ENCODE measurements at places on chromosomes 7 and 10.
A peak's percentile ranks its signal among the peaks of the same experiment; 100 is the strongest.

GRCh38 chr7:20738518-20739481 is 47.9 kb downstream of the SP8 start:
- DNase-seq, result no peak

DNA sequence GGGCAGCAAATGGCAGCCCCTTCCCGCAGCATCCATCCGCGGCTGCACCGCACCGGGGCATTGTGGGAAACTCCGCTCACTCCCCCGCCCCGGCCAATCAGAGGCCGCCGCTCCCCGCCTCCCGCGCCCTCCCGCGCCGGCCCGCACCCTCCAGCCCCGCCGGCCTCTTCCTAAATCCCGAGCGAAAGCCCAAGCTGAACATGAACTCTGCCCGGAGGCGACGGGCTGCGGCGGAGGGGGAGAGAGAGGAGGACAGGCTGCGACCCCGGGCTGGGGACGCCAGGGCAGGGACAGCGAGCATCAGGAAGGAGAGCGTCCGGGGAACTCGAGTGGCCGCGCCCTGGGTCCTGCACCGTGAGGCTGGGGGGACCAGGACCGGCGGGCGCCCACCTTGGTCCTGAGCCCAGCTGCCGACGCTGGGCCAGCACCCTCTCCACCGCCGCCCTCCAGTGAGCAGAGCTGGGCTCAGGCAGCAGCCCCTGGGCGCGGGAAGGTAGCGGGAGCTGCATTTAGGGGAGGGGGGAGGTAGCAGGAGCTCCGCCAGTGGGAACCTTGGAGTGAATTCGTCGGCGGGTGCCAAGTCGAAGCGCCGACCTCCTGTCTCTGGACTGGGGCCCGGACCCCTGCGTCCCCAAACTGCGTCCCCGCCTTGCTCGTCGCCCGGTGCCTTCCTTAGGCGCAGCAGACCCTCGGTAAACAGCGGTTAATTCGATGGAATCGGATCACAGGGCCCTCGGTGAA is at the start of gene DGKI:
DGKI (minus strand) TSS at position 148 of the 741 bp plus-strand sequence.
- DNase-seq, result peak; percentile 11

DNA sequence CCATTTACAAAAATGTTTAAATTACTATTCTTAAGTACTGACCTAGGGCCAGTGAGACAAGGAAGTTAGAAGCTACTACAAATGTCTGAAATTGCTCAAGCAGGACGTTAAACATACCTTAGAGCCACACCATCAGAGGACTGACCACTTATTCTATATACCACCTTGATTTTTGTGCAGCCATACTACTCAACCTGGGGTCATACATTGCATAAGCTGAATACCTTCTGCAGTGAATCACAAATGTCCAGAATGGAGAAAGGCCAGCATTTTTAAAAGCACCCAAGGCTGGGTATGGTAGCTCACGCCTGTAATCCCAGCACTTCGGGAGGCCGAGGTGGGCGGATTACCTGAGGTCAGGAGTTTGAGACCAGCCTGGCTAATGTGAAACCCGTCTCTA is 21.2 kb upstream of the MRLN start:
- no peak for DNase-seq

- no peak for DNase-seq
Measured at GRCh38 chr10:128780156-128780761, 654.0 kb upstream of the MKI67 start.

DNA sequence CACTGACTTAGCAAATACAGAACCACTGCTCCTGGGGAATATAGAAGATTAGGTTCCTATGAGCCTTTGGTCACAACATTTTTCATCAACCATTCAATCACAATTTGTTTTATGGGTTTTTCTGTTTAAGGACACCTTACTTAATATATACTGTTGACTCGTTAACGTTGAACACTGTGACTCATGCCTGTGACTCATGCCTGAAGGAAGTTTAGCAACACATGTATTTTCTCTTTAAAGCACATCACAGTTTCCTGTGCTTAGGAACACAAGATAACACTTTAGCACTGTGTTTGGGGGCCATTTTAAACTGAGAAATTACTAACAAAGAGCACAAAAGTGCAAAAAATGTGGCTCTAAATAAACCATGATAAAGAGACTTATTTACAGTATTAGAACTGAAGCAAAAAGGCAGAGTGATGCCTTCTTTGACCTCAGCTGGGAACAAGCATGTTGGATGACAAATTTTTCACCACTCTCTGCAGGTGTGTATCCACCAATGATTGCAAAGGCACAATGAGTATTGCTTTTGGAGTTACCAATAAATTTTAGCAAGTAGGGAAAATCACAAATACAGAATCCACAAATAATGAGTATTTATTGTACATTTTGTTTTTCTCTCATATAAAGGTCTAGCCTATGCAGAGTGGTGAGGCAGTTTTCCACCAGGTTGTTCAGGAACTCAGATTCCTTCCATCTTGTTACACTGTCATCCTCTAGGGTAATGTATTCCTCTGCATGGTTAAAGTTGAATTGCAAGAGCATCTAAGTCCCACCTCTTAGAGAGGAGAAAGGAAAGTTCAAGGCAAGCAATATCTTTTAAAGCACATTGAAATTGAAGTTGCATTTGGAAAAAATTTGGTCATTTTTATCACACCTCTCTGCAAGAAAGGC is 7.3 kb downstream of the FGFBP3 start:
- no peak for DNase-seq

GRCh38 chr10:76114581-76115001 is 683.2 kb downstream of the LRMDA start:
- peak; percentile 37 for DNase-seq

DNA sequence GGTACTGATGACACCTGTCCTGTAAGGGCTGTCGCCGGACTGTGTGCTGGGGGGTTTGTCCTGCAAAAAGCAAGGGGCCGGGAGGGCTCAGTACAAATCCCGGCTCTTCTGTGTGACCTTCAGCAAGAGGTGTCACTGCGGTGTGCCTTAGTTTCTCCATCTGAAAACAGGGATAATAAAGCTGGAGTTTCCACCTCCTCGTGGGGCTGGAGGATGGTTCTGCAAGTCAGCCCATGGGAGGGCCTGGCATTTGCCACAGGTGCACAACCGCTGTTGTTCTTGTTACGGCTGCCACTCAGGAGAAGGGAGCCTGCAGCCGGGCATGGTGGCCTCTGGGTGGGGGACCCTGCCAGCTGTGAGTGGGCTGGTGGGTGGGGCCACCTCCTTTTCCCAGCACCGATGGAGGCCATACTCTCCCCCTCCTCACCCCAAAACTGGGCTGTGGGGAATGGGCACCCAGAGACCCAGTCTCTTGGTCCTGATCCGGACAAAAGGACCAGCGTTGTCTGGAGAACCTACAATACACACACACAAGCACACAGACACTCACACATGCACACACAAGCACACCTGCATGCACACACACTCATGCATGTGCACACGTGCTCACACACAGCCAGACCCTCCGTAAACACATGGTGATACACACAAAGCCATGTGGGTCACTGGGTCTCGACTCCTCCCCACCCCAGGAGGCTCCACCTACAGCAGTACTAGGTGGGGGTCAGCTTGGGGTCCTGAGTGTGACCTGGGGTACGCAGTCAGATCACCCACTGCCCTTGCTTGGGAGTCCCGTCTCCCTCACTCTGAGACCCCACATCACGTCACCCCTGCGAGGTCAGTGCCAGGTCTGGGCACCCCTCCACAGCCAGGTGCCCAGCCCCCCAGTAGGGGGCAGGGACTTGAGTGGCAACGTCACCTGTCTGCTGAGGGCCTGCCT is 34.1 kb downstream of the ELFN1 start:
- no peak for DNase-seq

- no peak for DNase-seq
Measured at GRCh38 chr7:95886501-95887090, 114.2 kb downstream of the DYNC1I1 start.

- peak; percentile 6 for DNase-seq
Measured at GRCh38 chr10:87659571-87660483, at the start of gene PAPSS2. PAPSS2 (plus strand) TSS chr10:87659878; CDS start chr10:87659982, 104 bp downstream.

- DNase-seq, result no peak
Measured at GRCh38 chr7:86202833-86203232, 440.9 kb upstream of the GRM3 start.

DNA sequence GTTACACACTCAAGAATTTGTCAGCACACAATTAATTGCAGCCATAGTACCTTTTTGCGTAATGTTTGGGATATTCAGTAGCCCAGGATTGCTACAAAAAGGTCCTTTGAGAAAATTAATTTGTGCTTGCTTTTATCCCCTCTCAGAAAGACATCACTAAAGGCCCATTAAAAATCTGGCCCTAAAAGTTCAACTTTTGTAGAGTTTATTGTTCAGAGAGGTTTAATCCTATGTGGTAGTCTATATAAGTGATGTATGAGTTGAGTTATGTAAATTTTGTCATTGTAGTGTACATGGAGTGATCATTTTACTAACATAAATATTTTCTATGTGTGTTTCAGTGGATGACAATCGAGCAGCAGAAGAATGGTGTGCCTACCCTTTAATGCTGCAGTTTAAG is 126.0 kb downstream of the LCOR start:
- DNase-seq, result no peak

DNA sequence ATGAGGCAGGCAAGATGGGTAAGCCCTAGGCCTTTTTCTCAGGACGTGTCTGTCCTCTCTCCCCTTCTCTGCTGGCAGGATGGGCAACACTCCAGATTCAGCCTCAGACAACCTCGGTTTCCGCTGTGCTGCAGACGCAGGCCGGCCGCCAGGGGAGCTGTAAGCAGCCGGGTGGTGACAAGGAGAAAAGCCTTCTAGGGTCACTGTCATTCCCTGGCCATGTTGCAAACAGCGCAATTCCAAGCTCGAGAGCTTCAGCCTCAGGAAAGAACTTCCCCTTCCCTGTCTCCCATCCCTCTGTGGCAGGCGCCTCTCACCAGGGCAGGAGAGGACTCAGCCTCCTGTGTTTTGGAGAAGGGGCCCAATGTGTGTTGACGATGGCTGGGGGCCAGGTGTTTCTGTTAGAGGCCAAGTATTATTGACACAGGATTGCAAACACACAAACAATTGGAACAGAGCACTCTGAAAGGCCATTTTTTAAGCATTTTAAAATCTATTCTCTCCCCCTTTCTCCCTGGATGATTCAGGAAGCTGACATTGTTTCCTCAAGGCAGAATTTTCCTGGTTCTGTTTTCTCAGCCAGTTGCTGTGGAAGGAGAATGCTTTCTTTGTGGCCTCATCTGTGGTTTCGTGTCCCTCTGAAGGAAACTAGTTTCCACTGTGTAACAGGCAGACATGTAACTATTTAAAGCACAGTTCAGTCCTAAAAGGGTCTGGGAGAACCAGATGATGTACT is 13.1 kb downstream of the PHKG1 start:
- no peak for DNase-seq

DNA sequence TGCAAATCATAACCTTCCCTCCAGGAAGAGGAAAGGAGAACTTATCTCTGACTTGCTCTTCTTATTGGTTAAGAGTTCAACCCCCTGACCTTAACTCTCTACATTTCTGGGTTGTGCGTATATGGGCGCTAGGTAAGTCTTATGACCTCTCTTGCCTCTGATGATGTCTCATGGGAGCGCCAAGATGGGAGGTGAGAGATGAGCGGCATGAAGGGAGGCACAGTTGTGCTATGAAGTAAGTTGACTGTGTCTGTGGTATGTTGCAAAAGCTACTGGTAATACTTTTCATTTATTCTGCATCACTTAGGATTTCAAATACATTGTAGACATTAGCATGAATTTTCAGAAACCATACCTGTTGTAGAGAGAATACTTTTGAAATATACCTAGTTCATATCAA is 59.0 kb downstream of the EXOC6 start:
- no peak for DNase-seq

- no peak for DNase-seq
Measured at GRCh38 chr7:31688372-31688771, 1.4 kb downstream of the PPP1R17 start.

DNA sequence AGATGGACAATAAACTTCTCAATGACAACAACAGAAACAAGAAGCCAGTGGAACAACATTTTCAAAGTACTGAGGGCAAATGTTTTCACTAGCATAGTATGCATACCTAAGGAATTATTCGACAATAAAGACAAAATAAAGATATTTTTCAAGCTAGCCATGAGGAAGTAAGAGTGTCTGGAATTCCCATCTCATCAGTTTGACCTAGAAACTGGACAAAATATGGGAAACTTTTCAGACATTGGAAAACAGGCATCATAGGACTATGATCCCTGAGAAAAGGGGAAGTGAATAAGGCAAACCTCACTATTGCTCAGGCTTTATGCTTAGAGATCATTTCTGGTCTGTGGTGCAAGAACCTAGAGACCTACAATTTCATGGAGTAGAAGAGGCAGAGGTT is 86.3 kb downstream of the OAT start:
- no peak for DNase-seq

DNA sequence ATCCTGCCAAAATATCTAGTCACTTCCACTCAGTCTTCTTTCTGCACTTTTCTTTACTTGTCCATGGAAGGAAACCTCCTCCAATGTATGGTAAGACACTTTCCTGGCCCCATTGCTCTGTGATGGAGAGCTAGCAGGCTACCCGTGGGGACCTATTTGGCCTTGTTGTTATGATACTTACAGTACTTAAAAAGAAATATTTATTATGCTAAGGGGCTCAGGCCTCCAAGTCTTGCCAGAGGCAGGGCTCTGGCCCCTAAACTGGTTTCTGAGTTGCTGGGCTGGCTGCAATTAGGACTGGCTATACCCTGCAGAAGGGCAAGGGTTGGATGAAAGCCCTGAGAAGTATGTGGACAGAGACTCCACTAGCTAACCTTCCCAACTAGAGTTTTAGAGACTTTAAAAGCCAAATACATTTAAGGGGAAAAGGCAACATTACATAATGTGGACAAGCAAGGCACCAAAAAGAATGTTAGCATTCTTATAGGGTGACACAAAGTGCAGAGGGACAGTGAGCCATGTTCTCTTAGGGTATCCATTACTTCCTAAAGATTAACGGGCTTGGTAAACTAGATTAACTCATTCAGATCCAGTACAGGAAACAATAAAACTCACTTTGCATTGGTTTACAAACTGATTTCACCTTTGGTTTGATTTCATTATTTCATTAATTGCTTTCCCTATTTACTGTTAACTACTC is 84.9 kb upstream of the INHBA start:
- no peak for DNase-seq

DNA sequence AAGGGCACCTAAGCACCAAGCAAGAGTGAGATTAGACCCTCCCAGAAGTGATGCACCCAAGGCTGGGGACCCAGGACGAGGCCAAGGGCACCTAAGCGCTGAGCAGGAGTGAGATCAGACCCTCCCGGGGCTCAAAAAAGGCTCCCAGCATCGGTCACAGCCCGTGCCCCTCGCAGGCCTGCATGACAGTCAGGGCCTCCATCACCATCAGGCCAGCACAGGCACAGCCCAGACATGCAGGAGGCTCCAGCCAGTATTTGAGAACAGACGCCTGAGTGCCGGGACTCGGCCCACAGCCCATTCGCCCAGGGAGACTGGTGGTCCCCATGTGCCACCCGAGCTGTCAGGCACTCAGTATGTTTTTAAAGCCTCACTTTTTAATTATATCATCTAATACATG is 595.9 kb downstream of the PTPRN2 start:
- no peak for DNase-seq

DNA sequence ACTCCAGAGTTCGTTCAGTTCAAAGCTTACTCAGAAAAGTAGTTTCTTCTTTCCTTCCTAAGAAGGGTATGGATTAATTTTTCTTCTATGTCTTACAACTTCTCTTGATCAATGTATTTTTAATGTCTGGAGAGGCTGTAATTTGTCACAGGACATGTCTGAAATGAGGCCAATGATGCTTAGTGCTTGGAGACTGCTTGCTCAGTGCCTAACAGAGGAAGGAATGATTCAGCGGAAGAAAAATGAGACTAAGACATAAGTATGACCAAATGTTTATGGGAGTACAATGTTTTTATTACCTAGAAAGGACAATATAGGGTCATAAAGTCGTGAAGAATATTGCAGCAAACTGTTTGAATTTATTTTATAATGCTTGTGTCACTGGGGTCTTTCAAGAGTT is 43.3 kb downstream of the GPR37 start:
- DNase-seq, result no peak

GRCh38 chr10:22648547-22648961 is 65.8 kb downstream of the PIP4K2A start:
- no peak for DNase-seq

Data from NCI-H2171 treated with DMSO at 0.1 percent for 48 hours (cell line).